WTC11 (cell line): ENCODE measurements at places on chromosomes 2 and 18. TPM values are rescaled to one million over a fixed set of nuclear protein-coding genes. Genes with fewer than 3 reads are reported as not detected.

ANKRD12 gene
- total RNA-seq = 42.2 to 44.7 TPM (median 43.4 TPM) in 3 replicates

- DNase-seq = no peak
These were observed at the start of gene CAPN14 for GRCh38 chr2:31217465-31218200. CAPN14 (minus strand) TSS chr2:31217515; CDS start chr2:31205447, 12,068 bp downstream.

- DNase-seq = no peak
These were observed 30.7 kb downstream of the IMPA2 start for GRCh38 chr18:12011957-12012549.

SLC23A3 gene
- 0.41 to 0.59 TPM (median 0.55 TPM) in 3 replicates for total RNA-seq

DNA sequence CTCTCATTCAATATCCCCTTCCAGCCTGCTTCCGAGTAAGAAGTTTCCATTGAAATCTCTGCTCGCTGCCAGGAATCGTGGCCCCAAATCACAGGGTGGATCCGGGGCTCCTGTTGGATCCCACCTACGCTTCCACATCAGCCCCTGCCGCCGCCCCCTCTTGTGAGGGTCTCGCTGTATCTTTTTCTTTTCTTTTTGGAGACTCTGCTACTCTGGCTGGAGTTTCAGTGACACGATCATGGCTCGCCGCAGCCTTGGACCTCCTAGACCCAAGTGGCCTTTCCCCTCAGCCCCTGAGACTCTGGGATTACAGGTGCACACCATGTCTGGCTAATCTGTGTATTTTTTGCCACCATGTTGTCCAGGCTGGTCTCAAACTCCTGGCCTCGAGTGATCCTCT, 246.8 kb upstream of the PXDN start:
- DNase-seq = no peak

GRCh38 chr2:171342067-171342413, 91.8 kb downstream of the METTL8 start:
- DNase-seq = no peak

STARD6 gene
- 0.23 TPM in 1 of 3 replicates, not detected in the others for total RNA-seq

GRCh38 chr2:227462462-227462951, 9.4 kb upstream of the AGFG1 start:
- no peak for DNase-seq

UGT1A1 gene
- 0.11 TPM in 1 of 3 replicates, not detected in the others for total RNA-seq

DNA sequence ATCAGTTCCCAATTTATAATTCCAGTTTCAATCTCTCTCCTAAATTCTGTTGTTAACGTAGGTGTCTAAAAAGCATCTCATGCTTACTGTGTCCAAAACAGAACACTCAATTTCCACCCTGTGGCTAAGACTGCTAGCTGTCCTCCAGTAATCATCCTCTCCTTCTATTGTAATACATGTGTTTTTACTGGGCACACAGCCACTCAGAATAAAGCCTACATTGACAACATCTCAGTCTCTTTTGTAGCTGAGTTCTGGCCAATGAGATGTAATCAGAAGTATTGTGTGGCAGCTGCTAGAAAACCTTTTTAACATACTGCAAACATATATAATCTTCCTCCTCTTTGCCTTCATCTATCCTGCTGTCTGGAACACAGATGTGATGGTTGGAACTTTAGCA, 29.4 kb upstream of the TSPYL6 start:
- no peak for DNase-seq

DARS1 gene
- 80.9 to 95.5 TPM (median 91.7 TPM) in 3 replicates for total RNA-seq

- no peak for DNase-seq
These were observed 1.0 kb downstream of the CNNM3 start for GRCh38 chr2:96816836-96817702.

DNA sequence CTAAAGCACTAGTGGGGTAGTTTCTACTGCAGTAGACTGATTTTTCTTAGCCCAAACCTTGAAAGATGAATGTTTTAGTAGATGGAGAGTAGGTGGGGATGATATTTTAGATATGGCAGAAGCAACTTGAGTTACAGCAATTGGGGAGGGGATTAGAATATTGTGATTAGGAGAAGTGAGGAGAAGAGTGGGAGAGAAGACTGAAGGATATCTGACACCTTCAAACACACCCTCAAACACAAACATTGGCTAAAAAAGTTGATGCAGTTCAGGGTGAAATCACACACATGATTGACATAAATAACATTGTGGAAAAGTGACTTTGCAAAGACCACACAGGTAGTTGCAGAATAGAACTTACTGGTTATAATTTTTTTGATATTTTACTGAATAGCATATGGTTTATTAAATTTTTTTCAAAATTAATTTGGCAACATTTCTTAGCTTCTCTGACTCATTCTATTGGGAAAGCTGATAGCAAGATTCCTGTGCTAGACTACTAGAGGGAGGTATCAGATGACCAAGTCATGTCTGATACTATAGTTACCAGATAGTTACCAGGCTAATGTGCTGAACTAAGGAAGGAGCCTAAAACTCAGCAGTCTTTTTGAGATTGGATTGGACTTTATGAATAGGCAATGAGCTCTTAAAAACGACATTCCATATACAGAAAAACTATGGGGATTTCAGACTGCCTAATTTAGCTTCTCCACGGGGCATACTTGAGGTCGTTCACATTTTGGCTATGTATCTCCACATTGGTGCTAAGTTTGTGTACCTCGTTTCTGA, 73.0 kb downstream of the ACTR3 start:
- no peak for DNase-seq

GREB1 gene
- 31.9 to 35.7 TPM (median 34.4 TPM) in 3 replicates for total RNA-seq

TUBA3E gene
- total RNA-seq = 0.18 TPM in 1 of 3 replicates, not detected in the others

SH3BP4 gene
- total RNA-seq = 31.1 to 44.4 TPM (median 32.6 TPM) in 3 replicates

LMAN2L gene
- 13.5 to 18.1 TPM (median 16.5 TPM) in 3 replicates for total RNA-seq

- no peak for DNase-seq
These were observed 2.1 kb downstream of the PDIA6 start for GRCh38 chr2:10810202-10811161.

- DNase-seq = no peak
These were observed 270.0 kb upstream of the PXDN start for GRCh38 chr2:2014251-2014771.

DNA sequence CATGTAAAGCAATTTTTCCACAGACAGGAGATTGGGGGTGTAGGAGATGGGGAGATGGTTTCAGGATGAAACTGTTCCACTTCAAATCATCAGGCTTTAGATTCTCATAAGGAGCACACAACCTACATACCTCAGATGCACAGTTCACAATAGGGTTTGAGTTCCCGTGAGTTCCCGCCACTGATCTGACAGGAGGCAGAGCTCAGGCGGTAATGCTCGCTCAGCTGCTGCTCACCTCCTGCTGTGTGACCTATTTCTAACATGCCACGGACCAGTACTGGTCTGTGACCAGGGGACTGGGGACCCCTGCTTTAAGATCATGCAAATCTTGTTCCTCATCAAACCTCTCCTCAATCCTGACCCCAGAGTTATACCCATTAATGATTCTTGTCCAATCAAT, 70.1 kb downstream of the RPE start:
- no peak for DNase-seq

DNA sequence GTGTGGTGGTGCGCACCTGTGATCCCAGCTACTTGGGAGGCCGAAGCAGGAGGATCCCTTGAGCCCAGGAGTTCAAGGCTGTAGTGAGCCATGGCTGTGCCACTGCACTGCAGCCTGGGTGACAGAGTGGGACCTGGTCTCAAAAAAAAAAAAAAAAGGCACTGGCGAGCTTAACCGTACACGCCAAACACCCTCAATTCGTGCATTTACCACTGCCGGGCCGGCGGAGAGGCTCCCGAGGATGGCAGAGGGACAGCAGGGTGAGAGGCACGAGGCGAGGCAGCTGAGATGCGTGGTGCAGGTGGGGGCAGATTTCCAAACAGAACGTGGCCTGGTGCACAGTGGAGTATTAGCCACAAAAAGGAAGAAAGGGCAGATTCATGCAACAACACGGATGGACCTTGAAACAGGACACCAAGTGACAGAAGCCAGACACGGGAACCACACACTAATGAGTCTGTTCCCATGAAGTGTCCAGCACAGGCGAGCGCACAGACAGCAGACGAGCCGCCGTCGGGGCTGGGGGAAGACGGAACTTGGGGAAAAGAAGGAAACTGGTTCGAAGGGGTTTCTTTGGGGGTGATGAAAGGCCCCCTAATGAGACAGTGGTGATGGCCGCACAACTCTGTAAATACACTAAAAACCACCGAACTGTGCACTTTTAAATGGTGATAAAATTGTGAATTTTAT, 27.4 kb downstream of the SLC66A2 start:
- DNase-seq = no peak

GRCh38 chr2:176917-177316, 86.9 kb downstream of the SH3YL1 start:
- no peak for DNase-seq

- no peak for DNase-seq
These were observed 78.3 kb upstream of the POMC start for GRCh38 chr2:25246558-25247290.

DNA sequence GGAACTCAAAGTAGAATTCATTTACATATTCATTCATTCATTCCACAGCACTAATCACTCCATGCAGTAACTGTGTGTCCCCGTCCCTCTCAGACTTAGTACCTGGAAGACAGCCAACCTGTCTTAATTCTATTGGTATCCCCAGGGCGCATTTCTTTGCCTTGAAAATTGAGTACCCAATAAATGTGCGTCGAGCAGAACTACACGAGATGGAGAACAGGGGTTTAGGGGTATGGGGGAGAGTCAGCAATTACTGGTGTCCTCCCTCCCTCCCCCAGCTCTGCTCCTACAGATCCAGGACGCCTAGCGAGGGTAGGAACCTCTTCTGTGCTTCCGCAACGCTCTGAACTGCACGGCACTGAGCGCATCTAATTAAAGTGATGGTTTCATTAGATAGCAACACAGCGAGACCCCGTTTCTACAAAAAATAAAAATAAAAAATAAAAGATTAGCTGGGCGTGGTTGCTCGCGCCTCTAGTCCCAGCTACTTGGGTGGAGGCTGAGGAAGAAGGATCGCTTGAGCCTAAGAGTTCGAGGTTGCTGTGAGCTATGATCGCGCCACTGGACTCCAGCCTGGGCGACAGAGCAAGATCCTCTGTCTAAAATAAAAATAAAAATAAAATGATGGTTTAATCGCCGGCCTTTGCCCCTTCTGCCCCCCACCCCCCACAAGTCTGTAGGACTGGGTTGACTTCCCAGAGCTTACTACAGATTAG, 614 bp upstream of the FKBP1B start:
- no peak for DNase-seq

- DNase-seq = no peak
These were observed 215.0 kb downstream of the MYCN start for GRCh38 chr2:16155366-16155765.

OSBPL6 gene
- 7.4 to 9.2 TPM (median 8.3 TPM) in 3 replicates for total RNA-seq

- no peak for DNase-seq
These were observed 18.9 kb upstream of the ALLC start for GRCh38 chr2:3639015-3639630.

- DNase-seq = no peak
These were observed 9.0 kb downstream of the NCKAP1 start for GRCh38 chr2:183029219-183029618.

GRCh38 chr2:11458753-11459152, 7.2 kb downstream of the E2F6 start:
- no peak for DNase-seq

GRCh38 chr2:160803881-160804280, 310.3 kb upstream of the RBMS1 start:
- no peak for DNase-seq

NYAP2 gene
- total RNA-seq = not detected in 3 replicates
